Ascending aorta (tissue), 2 donors: ENCODE measurements at places on chromosomes 12 and 14. TPM values are rescaled to one million over a fixed set of nuclear protein-coding genes. Genes with fewer than 3 reads are reported as not detected.

DNA sequence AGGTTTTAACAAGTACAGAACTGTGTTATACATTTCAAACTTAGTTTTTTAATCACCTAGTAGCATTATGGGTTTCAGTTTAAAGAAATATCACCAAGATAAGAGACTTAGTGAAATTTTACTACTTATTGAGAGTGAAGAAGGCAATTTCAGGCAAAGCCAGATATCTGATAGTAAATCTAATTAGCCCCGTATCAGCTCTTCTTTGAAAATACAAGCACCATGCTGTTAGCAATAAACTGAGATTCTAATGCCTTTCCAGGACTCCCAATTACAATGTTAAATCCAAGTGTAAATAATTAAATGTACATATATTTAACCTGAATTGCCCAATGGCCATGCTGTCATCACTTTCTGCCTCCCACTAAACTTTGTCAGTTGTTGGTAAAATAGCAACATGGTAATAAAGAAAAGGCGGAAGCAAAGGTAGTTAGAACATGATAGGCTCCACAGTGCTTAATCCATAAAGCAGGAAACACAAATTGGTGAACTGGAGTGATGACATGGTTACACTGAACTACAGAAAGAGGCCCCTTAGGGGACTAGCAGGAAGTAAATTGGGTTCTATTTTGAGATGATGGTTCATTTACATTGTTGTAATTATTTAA lies 646.1 kb downstream of the C12orf50 start:
- no peaks in the 10 kb centered on the region for H3K36me3 ChIP-seq
- H3K27me3 ChIP-seq: no peaks in the 10 kb centered on the region
- no peaks in the 10 kb centered on the region for H3K4me1 ChIP-seq
- no peak for DNase-seq

GRCh38 chr14:61577506-61577931 lies 117.8 kb upstream of the HIF1A start:
- DNase-seq: no peak
- H3K27me3 ChIP-seq: no peaks in the 10 kb centered on the region
- no peak overlapping the region for H3K27ac ChIP-seq
- no peaks in the 10 kb centered on the region for H3K36me3 ChIP-seq
- no peak overlapping the region for H3K4me3 ChIP-seq

GRCh38 chr12:10636611-10637010 lies 23.2 kb upstream of the MAGOHB start:
- no peak overlapping the region for H3K27ac ChIP-seq
- DNase-seq: no peak
- no peak overlapping the region for H3K4me3 ChIP-seq
- no peaks in the 10 kb centered on the region for H3K4me1 ChIP-seq
- H3K36me3 ChIP-seq: no peaks in the 10 kb centered on the region
- H3K27me3 ChIP-seq: no peaks in the 10 kb centered on the region

HOXC13 gene
- total RNA-seq: not detected

CACNA1C gene
- 102 TPM for total RNA-seq

TTC6 gene
- total RNA-seq: not detected
